ENCODE measurements at places on chromosomes 6 and 20. TPM values are rescaled to one million over a fixed set of nuclear protein-coding genes. Genes with fewer than 3 reads are reported as not detected.

DNA sequence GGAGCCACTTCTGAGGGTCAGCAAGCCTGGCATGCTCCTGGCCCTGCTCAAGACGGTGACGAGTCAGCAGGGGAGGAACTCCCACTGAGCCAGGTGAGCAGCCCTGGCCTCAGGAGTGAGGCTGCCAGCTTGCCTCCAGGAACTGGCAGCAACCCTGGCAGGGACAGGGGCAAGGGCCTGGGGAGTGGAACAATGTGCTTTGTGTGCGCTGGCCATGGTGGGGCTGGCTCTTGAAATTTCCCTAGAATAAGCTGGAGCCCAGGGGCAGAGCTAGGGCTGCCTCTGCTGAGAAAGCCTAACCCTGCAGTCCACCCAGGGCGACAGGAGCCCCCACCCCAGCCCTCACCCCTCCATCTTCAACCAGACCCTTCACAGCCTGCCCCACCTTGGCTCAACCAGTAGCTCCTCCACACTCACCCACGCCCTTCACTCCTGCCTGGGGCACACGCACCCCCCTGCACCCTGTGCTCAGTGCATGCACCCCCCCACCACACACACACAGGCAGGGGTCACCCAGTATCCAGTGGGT is 88.0 kb downstream of the MRPL14 start:
- H3K27me3 ChIP-seq: no peaks in the 10 kb centered on the region
- H3K27ac ChIP-seq: peak overlapping the region; percentile 91
- no peak for DNase-seq
- no peaks in the 10 kb centered on the region for H3K36me3 ChIP-seq
- H3K4me1 ChIP-seq: peaks cover 3% of the 10 kb centered on the region

Gene KLHDC3
- total RNA-seq: 67.9 TPM

- H3K4me3 ChIP-seq: no peak overlapping the region
- H3K36me3 ChIP-seq: no peaks in the 10 kb centered on the region
- H3K27ac ChIP-seq: peak overlapping the region; percentile 77
- H3K4me1 ChIP-seq: no peaks in the 10 kb centered on the region
Measured at GRCh38 chr6:140462453-140463311, 1088.2 kb upstream of the CITED2 start.

Gene DNMT3B
- 5.0 TPM for total RNA-seq

GRCh38 chr6:140436023-140436811 is 1061.8 kb upstream of the CITED2 start:
- DNase-seq: no peak
- no peaks in the 10 kb centered on the region for H3K4me1 ChIP-seq
- H3K36me3 ChIP-seq: no peaks in the 10 kb centered on the region
- H3K27ac ChIP-seq: no peak overlapping the region
- no peak overlapping the region for H3K4me3 ChIP-seq
- H3K27me3 ChIP-seq: no peaks in the 10 kb centered on the region

GRCh38 chr20:44516491-44516890 is 5.4 kb downstream of the SERINC3 start:
- H3K4me3 ChIP-seq: no peak overlapping the region
- H3K27ac ChIP-seq: no peak overlapping the region
- DNase-seq: no peak

GRCh38 chr6:41697861-41698781 is 37.3 kb downstream of the TFEB start:
- no peak overlapping the region for H3K4me3 ChIP-seq
- no peak for DNase-seq
- no peaks in the 10 kb centered on the region for H3K36me3 ChIP-seq
- H3K4me1 ChIP-seq: no peaks in the 10 kb centered on the region
- H3K27me3 ChIP-seq: no peaks in the 10 kb centered on the region

Gene GABRR2
- not detected for total RNA-seq

GRCh38 chr6:21334651-21335050 is 258.9 kb upstream of the SOX4 start:
- no peaks in the 10 kb centered on the region for H3K4me1 ChIP-seq
- no peaks in the 10 kb centered on the region for H3K27me3 ChIP-seq
- no peak for DNase-seq
- no peak overlapping the region for H3K27ac ChIP-seq

Gene SLC17A9
- total RNA-seq: 5.4 TPM

Gene PSMB9
- total RNA-seq: 34.4 TPM

DNA sequence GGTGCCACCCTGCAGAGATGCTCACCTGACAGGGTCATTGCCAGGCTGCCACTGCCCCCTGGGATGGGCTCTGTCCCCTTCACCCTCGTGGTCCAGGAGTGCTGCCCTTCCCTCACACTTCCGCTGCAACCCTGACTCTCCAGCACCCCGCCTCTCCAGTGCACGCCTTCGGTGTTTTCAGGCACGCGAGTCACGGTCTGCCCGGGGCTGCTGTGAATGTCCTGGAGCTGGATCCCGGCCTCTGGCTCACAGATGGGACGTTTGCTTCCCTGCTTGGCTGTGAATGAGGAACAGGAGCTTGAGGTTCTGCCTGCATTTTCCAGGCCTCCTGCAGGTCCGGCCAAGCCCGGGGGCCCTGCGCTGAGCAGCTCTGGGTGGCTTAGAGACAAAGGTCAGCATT is 343.4 kb downstream of the SMOC2 start:
- H3K36me3 ChIP-seq: no peaks in the 10 kb centered on the region
- no peak overlapping the region for H3K27ac ChIP-seq
- no peaks in the 10 kb centered on the region for H3K4me1 ChIP-seq
- no peak for DNase-seq
- H3K4me3 ChIP-seq: no peak overlapping the region
